Activated B cell treated with CpG ODN at 0.5 μM for 24 hours (primary cell): ENCODE measurements at places on chromosomes 3 and 15.

DNA sequence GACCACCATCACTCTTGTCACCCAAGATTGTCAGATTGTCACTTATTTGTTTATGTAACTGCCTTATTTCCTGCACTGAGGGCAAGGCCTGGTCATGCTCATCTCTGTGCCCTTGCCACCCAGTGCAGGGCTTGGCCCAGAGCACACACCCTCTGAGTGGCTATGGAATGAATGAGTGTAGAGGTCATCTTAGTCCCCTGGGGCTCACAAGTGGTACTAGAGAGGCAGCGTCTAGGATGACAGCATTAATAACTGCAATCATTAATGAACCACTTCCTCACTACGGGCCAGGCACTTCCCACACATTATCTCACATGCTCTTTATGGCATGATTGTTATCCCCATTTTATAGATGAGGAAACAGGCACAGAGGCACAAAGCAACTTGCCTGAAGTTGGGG, 117.0 kb downstream of the SMAD6 start:
- no peak for DNase-seq

GRCh38 chr15:41573396-41573795, 14.4 kb downstream of the TYRO3 start:
- no peak for DNase-seq

DNA sequence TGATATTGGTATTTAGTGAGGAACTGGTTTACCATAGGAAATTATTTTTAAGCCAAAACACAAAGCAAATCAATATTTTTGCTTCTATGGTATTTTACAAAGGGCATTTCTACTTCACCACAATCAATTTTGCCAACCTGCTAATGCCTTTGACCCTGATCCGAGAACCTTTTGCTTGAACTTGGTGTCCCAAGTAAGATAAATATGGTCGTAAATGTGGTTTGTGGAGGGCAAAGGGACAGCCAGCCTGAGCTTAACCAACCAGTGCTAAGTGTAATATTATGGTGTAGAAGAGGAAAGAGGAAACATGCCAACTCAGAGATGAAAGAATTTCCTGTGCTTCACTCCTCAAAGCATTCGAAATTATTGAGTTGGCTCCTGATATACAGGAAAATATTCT, 148.4 kb downstream of the C3orf38 start:
- DNase-seq: no peak

DNA sequence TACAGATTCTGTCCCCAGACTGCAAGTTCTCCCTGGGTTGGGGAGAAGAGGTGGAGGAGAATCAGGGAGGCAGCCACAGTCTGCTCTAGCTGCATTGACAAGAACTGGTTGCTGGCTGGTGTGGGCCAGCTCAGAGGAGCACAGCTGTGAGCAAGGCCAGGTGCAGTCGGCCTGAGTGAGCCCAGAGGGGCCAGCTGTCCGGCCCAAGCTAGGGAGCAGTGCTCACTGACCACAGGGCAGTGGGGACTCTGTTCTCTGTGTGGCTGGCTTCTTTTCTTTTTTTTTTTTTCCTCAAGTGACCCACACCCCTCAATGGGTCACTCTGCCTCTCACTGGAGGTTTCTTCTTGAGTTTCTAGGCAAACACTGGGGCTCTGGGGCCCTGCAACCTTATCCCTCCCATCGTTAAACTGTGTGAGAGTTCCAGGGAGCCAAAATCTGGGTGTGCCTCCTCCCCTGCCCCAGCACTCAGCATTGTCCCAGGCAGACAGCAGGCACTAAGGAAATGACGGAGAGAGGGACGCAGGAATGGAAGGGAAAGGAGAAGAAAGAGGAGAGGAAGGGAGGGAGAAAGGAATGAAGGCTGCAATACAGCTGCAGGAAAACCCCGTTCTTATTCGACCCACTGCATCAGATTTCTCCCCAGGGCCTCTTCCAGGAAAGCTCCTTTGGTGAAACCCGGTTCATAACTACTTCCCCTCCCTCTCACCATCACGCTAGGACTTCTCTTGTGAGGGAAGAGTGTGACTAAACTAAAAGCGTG, 37.7 kb upstream of the HES1 start:
- no peak for DNase-seq
